ENCODE measurements at places on chromosomes 16 and 17. TPM values are rescaled to one million over a fixed set of nuclear protein-coding genes. Genes with fewer than 3 reads are reported as not detected.

- no peak for DNase-seq
These were observed 4.8 kb downstream of the EEF2K start for GRCh38 chr16:22210854-22211253.

DNA sequence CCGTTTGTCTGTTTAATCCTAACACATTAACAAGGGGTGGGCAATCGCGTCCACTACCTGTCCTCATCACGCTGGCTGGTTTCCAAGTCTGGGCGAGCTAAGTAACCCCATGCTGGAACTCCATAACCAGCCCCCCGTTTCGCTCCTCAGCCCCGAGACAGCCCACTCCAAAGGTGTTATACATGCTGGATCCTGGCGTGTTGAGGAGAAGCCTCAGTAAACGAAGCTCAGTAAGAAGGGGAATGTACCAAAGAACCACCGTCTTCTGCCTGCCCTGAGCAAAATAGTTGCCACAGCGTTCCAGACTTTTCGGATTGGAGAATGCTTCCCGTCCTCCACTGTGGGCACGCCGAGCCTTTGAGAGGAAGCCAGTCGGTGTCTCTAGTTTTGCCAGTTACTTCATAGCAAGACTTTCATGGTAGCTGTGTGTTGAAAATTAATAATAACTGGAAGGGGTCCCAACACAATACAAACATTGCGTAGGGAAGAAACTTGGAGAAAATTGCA lies 16.1 kb upstream of the C17orf78 start:
- no peak for DNase-seq

- DNase-seq: peak; percentile 93
These were observed 31.7 kb downstream of the CRISPLD2 start for GRCh38 chr16:84851192-84852127.

DNA sequence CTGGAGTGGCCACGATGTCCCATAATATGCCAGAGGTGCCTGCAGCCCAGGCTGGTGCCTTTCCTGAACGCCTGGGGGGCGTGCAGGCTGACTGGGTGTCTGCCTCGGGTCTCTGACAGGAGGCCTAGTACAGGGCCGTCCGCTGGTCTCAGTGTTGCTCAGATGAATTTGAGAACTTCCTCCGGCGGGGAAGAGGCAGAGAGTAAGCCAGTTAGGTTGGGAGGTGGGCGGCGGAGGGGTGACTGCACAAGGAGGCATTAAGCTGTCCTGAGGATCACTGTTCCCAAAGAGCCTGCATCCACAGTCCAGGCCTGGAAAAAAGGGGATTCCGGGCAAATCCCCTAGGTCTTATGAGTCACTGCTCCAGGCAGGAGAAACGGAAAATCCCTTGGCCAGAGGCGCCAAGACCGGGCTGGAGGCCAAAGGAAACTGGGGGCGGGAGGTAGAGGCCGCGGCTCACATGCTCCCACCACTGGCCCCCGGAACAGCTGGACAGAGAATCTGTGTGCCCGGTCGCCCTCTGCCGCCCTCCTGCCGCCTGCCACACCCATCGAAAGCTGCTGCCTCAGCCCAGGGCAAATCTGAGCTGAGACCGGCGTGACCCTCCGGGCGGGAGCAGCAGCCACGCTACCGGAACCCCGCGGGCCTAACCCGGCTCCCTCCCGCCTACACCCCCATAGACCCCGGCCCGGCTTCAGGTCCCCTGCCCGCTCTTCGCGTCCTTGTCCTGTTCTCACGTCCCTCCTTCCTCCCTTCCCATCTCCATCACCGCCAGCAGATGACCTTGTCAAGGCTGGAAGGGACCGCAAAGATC lies 1.2 kb downstream of the TRIM47 start:
- peak; percentile 97 for DNase-seq

USP43 gene
- total RNA-seq: not detected

DNA sequence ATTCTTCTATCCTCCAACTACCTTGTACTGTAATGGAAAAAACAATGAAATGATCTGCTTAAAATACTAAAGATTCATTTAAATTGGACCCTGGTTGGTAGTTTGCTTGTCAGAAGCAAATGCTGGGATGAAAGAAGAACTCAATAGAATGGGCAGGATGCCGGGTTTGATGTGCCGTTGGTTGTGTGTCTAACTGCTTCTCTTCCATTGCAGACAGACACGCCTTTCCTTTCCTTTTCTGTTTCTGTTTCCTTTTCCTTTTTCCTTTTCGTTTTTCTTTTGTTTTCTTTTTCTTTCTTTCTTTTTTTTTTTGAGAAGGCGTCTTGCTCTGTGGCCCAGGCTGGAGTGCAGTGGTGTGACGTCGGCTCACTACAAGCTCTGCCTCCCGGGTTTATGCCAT lies 64.6 kb downstream of the PLCG2 start:
- DNase-seq: no peak

DNA sequence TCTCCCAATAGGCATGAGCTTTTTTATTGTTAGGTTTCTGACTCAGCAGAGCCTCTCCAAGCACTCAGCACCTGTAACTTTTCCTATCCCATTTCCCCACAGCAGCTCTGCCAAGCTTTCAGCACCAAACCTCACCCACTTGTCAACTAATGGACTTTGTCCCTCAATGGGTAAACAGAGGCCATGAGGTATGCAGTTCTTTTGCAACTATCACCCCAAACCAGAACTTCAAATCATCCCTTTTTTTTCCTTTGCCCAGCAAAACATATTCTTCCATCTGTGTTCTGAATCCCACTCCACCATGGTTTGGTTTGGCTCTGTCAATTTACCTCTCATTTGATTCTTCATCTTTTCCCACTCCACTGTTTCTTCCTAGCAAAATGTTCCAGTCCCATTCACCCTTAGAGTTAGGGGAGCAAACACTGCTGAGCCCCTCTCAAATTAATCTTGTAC lies 58.1 kb downstream of the TOX3 start:
- no peak for DNase-seq

GRCh38 chr16:74794668-74795067 lies 20.0 kb upstream of the FA2H start:
- DNase-seq: no peak

DNA sequence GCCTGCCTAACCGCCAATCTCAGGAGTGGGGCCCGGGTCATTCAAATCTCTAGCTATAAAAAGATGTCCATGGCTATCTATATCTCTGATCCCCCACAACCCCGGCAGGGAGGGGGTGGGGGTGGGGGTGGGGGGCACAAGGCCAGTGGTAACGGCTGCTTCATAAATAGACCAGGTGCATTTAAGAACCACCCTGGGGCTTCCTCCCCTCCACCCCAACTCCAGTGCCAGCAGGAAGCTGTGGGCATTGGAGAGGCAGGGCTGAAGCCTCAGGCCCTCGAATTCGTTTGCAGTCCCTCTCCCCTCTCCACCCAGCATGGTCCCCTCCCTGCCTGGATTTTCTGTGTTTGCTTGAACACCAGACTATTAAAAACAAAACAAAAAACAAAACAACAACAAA lies 56.0 kb downstream of the RAP1GAP2 start:
- no peak for DNase-seq

MYH11 gene
- total RNA-seq: under 0.01 TPM

All from LHCN-M2 (cell line).